Stimulated activated CD4-positive, alpha-beta T cell treated with anti-CD3 and anti-CD28 coated beads, Interleukin-1b, Interleukin-23, amount 100 ng/mL, for 4 hours (primary cell): ENCODE measurements at places on chromosomes 4 and X.

GRCh38 chr4:94447754-94448411 lies 3.9 kb upstream of the PDLIM5 start:
- DNase-seq = no peak

- no peak for DNase-seq
Measured at GRCh38 chr4:72318421-72319170, 250.4 kb downstream of the ADAMTS3 start.

DNA sequence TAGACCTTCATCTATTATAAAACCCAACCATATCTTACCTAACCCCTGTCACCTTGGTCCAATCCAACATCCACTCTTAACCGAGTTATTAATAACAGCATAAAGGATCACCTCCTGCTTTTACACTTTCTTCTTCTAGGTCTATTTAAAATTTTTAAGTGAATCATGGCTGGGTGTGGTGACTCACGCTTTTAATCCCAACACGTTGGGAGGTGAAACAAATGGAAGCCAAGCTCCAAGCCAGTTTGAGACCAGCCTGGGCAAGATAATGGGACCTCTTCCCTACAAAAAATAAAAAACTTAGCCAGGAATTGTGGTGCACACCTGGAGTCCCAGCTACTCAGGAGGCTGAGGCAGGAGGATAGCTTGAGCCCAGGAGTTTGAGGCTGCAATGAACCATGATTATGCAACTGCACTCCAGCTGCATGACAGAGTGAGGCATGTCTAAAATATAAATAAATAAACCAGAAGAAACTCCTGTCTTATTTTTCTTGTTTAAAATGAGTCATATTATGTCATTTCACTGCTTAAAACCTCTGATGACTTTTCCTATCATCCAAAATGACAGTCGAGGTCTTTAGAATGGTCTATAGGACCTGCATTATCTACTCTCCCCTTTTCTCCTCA lies 188.4 kb downstream of the GASK1B start:
- DNase-seq = no peak

DNA sequence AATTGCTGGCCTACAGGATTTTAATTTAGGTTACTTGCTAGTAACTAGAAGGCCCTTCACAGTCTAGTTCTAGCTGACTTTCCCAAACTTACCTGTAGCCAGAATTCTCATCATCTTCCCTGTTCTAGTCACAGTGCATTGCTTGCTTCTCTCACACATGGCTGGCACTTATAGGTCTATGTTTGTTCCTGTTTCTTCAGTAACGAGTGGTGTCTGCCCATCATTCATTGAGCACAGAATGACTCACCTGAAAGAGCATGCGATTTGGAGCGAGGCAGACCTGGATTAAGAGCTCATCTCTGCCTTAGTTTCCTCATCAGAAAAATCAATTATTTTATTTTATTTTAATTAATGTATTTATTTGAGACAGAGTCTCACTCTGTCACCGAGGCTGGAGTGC lies 201.7 kb upstream of the ANK2 start:
- DNase-seq = no peak

DNA sequence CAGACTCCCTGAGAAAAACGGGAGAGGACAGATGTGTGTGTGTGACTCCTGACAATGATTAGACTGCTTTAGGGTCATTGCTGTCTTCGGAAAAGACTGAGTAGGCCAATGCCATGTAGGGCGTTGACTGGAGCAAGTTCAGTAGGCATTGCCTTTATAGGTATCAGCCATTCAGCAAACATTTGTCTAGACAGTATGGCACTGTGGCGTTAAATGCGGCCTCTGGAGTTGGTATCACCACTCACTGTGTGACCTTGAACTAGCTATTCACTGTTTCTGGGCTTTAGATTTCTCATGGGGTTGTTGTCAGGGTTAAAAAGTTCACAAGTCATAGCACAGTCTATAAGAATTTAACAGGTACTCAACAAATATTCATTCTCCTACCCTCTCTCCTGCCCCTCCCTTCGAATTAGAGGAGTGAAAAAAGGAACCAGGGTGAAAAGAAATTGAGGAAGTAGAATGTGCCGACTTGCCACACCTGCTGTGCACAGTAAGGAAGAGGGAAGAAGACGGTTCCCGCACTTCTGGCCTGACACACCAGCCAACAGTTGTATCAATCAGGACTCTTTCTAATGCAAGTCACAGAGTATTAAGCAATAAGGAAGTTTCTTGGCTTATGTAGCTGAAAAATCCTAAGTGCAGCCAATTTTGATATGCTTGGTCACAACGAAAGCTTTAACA lies 83.2 kb upstream of the PLAC8 start:
- DNase-seq = no peak

- no peak for DNase-seq
Measured at GRCh38 chr4:37615720-37616063, 70.5 kb downstream of the RELL1 start.

DNA sequence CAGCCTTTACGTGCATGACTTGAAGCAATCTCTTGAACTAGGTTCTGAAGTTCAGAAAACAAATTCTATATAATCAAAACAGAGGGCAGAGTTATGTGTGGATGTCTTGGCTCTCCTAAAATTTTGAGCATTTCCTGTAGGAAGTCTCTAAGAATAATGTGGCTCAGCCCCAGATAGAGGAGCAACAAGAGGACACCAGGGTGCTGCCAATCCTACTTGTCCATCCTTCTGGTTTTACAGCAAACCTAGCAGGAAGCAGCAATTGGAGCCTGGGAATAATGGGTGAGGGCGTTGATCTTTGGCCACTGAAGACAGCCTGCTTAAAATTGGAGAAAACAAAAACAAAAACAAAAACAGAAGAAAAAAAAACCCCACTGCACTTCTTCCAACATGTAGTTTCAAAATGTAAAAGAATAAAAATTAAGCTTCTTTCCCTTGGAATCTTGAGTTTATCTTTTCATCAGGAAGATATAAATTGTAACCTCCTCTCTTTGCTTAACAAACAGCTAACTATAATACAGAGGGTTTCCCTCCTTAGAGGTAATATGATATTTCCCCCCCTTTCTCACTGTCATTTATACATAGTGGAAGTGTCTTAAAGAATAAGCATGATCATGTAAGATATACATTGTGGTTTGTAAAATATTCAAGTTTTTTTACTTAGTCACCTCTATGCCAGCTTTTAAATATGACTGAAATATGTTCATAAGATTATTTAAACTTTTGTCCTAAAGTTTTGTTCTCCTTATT lies 130.6 kb downstream of the FBXO8 start:
- DNase-seq = no peak

DNA sequence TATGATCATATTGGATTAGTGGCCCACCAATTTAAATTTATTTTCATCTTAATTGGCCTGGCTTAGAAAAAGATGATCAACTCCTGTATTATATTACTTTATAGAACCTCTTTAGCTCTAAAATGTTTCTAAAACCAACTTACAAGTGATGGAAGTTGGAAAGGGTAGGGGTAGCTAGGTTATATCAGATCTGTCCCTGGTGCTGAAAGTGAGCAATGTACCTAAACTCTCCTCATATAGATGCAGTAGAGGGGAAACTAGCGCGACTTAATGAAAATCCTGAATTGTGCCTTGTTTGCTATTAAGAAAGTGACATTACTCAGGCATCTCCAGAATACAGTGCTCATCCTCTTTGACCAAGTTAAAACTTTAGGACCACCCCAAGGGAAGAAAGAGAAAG lies 7.5 kb upstream of the PTCHD1 start:
- DNase-seq = no peak

- DNase-seq = no peak
Measured at GRCh38 chr4:70640192-70640591, 11.6 kb downstream of the ENAM start.

- DNase-seq = no peak
Measured at GRCh38 chrX:108420481-108420880, 17.7 kb downstream of the COL4A6 start.

DNA sequence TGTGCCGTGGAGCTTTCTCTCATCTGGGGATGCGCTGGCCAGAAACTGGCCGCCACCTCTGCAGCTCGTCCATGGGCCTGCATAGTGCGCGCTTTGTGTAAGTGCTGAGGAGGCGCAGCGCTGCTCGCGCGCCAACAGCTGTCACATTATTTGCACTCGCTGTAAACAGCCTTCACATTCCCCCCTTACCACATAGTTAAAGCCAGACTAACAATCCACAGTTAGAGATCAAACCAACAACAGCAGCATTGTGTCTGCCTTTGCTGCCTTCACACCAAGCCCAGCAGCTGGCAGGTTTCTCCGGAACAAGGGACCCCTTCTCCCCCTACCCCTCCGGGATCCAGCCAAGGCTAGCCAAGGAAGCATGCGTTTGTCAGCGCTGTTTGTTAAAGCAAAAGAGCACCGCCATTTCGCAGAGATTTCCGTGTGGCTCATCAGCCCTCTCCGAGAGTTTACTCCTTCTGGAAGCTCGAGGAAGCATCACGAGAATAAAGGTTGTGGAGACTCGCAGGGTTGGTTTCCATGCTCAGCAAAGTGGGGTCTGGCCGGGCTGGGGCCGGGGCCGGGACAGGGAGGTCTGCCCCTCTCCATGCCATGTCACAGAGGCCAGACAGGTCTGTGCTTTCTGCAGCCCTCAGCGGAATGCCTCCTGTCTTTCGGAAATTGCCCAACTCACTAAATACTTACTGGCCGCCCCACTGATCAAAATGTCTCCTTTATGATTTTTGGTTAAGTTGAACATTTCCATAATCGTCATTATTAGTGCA lies 11.0 kb downstream of the BCOR start:
- DNase-seq = no peak

GRCh38 chr4:26447378-26447777 lies 42.9 kb downstream of the CCKAR start:
- DNase-seq = no peak

GRCh38 chrX:115642895-115643530 lies 82.0 kb downstream of the PLS3 start:
- DNase-seq = no peak

DNA sequence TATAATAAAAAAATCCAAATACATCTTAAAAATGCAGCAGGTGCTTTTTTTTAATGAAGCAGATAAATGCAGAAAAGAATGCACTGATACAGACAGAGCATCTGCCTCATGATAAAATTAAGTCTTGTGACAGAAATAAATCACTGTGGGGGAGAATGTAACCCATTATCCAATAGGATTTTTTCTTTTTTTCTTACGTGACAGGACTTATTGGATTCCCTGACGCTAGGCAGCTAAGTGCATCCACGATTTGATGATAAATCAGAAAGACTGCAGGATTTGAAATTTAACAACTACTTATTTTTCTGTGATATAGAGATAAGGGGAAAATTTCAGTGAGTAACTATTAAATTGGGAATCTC lies 110.6 kb upstream of the PPARGC1A start:
- DNase-seq = no peak

- DNase-seq = no peak
Measured at GRCh38 chr4:26893491-26893890, 32.9 kb downstream of the STIM2 start.

DNA sequence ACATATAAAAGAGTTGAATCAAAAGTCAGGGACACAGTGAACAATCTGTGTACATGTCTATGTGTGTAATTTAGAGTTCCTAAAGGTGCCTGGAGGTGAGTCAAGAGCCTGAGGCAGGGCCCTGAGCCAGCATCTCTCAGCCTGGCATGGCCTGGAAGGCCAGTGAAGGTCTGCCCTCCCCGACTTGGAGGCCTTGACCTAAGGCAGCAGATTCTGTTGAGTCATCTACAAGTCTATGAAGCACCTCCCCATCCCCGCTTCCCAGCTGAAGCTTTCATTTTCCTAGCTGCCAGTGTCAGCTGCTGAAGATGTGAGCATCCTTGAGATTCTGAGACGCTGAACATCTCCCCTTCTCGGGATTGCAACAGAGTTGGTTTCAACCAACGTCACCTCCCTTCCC lies 583.9 kb downstream of the BCOR start:
- DNase-seq = no peak

DNA sequence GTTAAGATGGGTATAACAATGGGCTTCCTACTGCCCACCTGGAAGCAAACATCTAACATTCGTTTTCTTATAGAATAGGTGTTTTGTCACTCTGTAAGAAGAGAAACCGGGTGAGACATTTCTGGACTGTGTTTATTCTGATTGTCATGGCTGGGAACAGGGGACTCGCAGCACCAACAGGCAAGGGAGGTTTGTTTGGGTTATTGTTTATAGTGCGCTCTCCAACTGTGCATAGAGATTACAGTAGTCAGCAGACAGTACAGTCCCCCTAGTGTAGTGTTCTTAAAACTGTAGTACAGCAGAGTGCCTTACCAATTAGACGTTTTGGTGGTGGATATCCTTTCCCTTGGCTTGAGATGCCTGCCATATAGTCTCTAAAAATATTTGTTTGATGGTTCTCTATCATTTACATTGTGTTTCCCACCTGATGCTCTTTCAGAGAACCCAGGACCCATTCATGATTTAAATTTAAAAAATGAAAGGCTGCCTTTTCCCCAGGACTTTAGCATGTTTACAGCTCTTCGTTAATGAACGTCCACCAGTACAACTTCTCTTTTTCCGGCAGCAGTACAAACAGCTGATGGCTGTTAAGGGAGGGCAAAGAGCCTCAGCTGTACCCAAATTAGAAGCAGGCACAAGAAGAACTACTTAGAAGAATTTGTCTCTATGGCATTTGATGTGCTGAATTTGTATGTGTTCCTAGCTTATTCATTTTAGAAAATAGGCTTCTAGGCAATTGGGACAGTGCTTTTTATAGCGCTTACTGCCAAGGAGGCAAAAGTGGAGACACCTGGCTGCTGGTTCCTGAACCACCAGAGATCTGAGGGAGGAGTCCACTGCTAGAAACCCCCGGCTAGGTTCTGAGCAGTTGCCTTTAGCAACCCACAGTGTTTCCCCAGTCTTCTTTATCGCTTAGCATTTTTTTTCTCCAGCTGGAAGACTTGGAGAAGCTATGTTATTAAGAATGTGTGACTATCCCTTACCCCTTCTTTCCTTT lies 1.0 kb upstream of the RNF150 start:
- no peak for DNase-seq

DNA sequence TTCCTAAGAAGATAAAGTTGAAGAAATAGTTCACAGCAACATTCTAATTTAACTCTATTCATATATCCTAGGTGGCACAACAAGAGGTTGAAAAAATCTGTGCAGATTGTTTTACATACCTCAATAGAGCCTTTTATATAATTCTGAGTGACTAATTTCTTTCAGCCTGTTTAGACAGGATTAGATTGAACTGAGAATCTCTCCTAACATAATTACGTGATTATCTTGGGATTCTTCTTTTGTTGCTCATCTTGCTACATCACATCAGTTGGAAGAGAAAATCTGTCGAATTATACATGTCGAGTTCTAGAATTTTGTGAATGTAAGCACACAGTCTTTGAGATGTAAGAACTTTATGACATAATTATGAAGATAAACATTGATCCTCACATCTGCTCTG lies 1873.7 kb upstream of the IGFBP7 start:
- no peak for DNase-seq

- no peak for DNase-seq
Measured at GRCh38 chr4:75557696-75558095, 1.8 kb downstream of the ODAPH start.

GRCh38 chrX:120463241-120463640 lies 5.9 kb downstream of the LAMP2 start:
- no peak for DNase-seq
